Sigmoid colon (tissue), 7 donors: ENCODE measurements at places on chromosomes 5 and 9. TPM values are rescaled to one million over a fixed set of nuclear protein-coding genes. Genes with fewer than 3 reads are reported as not detected.

DNA sequence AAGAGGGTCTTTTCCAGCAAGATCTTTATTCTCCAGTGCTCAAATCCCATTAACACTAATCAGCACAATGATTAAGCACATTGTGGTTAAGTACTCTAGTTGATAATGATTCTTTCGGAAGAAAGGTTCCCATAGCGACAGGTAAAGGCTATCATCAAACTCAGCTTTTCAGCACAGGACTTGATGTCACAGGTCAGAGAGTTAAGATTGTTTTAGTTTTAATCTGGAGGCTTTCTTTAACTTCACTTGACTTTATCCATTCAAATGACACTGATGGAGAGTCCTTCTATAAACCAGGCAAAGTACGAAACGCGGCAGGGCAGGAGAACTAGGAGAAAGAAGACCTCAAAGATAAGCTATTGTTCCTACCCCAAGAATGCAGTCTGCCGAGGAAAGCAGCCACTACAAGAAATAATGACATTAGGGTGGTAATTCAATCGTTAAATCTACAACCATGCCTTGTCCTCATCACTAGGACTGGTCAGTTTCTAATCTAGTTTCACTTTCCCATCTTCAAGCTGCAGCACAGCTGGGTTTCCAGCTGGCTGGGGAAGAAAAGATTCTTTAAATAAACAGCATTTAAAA, 4.6 kb downstream of the NRG2 start:
- no peak for DNase-seq

CCL27 gene
- not detected for polyA plus RNA-seq

DNA sequence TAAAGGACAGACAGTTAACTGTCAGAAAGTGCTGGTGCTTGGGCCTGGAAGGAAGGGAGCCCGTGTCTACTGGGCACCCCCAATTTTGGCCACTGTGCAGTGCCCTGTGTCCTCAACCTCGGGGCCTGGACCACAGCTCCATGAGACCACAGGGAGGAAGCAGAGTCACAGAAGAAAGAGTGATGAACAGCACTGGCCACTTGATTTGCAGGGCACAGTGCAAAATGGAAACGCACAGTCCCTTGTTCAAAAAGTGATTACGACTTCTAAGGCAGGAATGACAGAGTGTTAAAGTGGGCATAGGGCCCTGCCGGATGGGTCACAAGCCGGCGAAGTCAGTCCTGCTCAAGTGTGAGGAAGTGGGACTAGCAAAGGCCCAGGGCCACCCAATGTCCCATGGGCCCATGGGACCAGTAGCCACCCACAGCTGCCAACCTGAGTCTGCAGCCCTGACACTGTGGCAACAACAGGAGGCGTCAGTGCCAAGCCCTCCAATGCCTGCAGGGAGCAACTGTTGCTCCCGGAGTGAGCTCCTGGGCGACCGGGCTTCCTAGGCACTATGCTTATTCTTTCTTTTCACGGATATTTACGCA, 85.4 kb downstream of the ADAMTS2 start:
- peak; percentile 61 for DNase-seq

- no peak for DNase-seq
Measured at GRCh38 chr9:19989213-19989612, 200.4 kb upstream of the SLC24A2 start.

DNA sequence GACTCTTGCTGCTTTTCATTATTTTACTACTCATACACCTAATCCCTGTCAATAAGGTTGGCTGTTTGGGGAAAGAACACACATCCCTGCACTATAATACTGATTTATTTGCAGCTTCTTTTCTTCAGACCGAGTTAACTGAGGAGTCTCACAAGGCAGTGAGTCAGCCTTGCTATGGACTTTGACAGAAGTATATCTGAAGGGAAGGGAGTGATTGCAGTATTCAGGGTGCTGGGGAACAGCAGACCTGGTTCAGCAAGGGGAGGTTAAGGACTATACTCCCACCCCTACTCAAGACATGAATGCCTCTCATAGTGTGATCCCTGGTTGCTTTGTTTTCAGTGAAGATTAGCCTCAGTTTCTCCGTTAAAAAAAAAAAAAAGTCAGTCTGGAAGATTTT, 99.8 kb downstream of the TLE4 start:
- no peak for DNase-seq

REEP5 gene
- polyA plus RNA-seq, result 44.1 TPM
